GM12865 (cell line): ENCODE measurements at places on chromosomes 16 and 17.
A peak's percentile ranks its signal among the peaks of the same experiment; 100 is the strongest.

GRCh38 chr17:33218698-33219601 is 74.1 kb downstream of the ASIC2 start:
- no peak for DNase-seq

GRCh38 chr16:23016368-23016767 is 132.9 kb downstream of the USP31 start:
- DNase-seq: no peak

GRCh38 chr17:4902540-4902939 is 358 bp downstream of the CHRNE start:
- no peak for DNase-seq

- peak; percentile 70 for DNase-seq
Observed at GRCh38 chr17:49694847-49695697, 12.7 kb downstream of the SLC35B1 start.

DNA sequence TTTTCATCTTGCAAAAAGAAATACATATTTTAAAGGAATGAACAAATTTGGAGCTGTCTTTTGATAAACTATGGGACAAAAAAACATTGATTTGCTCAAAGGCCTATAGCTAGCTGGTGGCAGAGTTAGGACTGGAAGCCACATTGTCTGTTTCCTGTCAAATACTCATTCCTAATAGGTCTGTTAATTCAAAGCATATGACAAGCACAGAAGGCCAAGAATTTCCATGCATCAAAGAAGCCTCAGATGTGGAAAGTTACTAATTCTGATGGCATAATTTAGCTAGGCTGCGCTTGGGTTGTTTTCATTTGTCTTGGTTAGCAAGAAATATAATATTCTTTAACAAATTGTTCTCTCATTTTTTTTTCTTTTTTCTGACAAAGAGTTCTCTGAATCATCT is 98.0 kb downstream of the CDK5R1 start:
- no peak for DNase-seq

- DNase-seq: no peak
Observed at GRCh38 chr17:80946449-80946848, 45.2 kb upstream of the CHMP6 start.

DNA sequence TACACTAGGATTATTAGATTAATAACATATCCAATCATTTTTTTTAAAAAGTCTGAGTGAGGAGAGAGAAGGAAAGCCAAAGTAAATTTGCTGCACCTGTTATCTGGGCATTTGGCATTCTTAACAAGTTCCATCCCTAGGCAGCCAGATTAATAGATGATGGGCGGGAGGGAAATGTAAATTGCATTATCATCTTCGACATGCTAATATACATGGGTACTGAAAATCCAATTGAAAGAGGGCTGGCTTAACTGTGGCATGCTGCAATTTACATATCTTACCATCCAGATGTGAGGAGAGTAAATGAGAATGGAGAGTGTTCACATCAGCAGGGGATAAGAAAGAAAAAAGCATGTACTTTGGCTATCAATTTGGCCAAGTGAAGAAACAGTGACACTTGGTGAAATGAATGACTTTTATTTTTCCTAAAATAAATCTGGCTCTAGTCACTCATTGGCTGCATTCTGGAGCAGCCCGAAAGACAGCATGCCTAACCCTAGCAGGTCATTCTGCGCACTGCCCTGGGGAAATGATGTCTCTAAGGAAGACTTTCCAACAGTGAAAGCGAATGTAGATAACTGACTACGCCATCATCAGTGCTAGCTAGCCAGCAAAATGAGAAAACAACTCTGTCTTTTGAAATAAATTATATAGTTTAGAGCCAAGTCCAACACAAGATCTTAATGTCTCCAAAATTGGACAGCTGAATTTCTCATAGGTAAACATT is 57.9 kb downstream of the HYDIN start:
- DNase-seq: no peak

DNA sequence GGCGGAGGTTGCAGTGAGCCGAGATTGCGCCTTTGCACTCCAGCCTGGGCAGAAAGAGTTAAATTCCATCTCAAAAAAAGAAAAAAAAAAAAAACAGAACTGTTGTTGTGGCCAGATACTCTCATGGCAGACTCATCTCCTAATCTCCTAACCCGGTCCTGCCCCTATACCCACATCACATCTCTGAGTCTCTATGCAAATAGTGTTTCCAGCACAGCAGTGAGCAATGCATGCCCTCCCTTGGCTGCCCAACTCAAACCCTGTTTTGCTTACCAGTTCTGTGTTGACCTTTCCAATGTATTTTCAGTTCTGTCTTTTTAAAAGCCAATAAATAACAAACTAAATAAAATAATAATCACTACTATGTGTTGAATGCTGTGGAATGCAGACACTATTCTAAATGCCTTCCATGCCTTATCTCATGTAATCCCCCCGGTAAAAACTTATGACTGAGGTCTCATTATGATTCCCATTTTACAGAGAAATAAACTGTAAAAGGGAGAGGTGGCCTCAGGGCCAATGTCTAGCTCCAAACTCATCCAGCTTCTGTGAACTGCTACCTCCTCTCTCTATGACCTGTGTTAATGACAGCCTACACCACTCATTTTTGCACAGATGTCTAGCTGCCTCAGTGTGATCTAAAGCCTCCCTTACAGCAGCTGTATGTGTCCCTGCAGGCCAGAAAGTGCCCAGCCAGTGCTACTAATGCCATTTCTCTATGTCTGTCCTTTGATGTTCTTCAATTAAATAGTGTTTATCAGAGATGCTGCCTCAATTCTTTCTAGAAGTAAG is 289.8 kb downstream of the HS3ST3B1 start:
- no peak for DNase-seq

- no peak for DNase-seq
Observed at GRCh38 chr16:67935101-67935401, 1.6 kb downstream of the PSMB10 start.

GRCh38 chr17:46795379-46795952 is 23.0 kb downstream of the WNT3 start:
- DNase-seq: no peak

GRCh38 chr16:1424028-1424427 is 3.5 kb upstream of the UQCC4 start:
- no peak for DNase-seq

- no peak for DNase-seq
Observed at GRCh38 chr17:44842748-44843147, 4.9 kb upstream of the HIGD1B start.

- DNase-seq: no peak
Observed at GRCh38 chr17:17200311-17200710, 5.8 kb downstream of the PLD6 start.

GRCh38 chr16:14069818-14070217 is 1.3 kb upstream of the MRTFB start:
- DNase-seq: no peak

DNA sequence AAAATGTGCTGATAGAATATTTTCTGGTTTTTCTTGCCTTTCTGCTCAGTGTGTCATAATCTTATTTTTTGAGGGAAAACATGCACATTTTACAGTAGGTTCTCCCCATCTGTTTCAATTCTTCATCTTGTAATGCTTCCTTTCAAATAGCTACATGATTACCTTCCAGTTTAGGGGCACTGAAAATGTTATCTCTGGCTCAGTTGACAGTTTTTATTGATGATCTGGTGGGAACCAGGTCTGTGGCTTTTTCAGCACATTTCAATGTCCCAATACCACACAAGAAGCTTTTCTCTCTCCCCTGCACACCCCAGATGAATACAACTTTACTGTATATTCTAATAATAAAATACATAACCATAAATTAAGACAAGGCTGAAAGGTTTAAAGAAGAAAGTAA is 36.5 kb downstream of the FTO start:
- DNase-seq: no peak

DNA sequence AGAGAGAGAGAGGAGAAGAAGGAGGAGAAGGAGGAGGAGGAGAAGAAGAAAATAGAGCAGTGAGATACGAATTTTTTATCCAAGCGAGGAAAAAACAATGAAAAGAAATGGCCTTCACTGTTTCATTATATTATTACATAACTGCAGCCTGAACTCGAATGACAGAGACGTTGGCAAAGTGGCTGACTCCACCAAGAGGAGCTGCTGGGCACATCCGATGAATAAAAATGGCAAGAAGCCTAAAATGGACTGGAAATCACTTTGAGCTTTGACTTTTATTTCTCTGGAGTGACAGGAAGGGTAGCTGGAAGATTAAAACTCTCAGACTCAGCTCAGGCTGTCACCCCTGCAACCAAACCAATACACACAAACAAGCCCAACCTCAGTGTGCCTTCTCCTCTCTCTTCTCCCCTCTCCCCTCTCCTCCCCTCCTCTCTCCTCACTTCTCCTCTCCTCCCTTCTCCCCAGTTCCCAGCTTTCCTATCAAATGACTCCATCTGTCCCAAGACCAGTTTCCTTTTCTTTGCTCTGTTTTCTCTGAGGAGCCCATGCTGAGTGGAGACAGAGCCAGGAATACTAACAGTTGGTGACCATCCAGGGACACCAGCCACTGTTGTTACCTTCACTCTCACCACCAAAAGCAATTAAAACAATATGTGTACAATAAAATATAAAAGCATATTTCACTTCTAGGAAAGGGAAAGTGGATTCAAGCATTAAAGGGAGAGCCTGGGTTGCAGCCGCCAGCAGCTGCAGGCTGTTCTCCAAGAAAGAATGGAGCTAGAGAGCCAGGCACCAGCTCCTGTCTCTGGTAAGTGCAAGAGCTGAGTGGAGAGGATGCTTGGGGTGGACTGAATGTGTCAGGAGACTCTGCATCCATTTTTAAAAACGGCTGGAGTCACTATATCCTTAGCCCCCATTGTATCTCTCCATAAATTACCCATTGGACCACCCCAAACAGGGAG is 51.2 kb downstream of the SOX9 start:
- DNase-seq: no peak

DNA sequence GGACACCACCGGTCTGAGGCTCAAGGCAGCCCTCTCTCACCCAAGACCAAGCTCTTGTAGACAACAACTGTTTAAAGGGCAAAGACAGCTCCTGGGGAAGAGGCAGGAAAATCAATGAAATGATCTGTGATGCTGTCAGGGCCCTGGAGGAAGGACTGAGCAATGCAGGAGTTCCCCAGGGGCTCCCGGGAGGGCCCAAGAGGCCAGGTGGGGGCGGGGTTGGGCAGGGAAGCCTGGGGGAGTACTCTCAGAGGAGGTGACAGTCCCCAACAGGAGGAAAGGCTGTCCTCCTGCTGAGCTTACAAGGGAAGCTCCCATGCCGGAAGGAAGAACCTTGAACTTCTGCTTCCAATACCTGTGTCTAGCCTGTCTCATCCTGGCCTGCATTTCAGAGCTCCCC is 8.3 kb upstream of the NOS2 start:
- DNase-seq: peak; percentile 70

- no peak for DNase-seq
Observed at GRCh38 chr17:41939044-41939692, 8.8 kb downstream of the ODAD4 start.

- peak; percentile 83 for DNase-seq
Observed at GRCh38 chr17:42678951-42679491, 2.2 kb upstream of the PLEKHH3 start.

- DNase-seq: no peak
Observed at GRCh38 chr16:51343411-51343810, 192.3 kb upstream of the SALL1 start.

- DNase-seq: no peak
Observed at GRCh38 chr16:22425847-22426246, 51.4 kb upstream of the CDR2 start.

DNA sequence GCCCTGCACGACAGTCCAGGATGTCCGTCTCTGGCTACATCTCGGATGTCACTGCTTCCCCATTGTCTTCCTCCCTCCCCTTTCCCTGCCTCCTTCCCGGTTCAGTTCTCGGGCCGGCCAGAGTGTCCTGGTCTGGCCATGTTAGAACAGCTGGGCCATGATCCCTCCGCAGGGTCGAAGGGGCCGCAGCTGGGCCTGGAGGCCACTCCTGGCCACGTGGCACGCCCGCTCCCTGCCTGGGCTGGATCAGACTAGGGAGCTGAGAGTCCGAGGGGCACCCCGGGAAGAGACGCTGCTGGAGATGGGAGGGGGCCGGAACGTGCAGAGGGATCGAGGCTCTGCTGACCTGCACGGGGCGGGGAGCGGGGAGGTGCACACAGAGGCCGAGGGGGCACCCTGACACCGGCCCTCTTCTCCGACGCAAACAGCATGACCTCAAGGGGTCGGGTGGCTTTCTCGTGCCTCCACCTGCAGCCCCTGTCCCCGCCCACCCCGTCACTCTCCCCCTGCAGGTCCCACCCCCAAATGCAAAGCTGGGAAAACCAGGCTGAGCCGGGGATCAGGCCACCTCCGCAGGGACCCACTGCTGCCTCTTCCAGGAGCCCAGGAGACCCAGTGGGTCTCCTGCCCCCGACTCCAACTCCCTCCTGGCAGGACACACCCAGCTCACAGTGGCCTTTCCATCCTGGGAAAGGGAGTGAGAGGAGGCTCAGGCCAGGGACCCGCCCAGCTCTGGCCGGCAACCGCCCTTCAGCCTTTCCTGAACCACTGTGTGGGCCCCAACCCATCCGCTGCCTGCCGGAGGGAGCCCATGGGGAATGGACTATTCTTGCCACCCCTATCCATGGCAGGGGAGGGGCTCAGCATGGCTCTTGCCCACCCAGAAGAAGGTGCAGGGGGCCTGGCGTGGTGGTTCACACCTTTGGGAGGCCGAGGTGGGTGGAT is 38.5 kb downstream of the CTU2 start:
- DNase-seq: no peak

DNA sequence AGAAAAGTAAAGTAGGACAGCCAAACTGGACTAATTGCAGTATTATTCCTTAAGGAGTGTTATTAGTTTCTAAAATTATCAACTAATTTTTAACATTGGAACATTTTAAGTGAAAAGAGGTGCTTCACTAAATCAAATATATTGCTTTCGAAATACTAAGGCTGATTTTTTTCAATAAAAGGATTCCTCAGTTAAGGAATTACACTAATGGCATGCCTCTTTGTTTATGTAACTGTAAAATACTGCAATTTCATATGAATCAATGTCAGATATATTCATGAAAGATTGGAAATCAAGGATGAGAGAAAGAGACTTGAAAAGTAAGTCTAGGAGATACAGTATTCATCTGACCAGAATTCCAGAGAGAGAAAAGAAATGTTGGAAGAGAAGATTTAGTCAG is 129.8 kb downstream of the TANC2 start:
- no peak for DNase-seq

GRCh38 chr16:57764341-57765159 is 29.0 kb downstream of the KATNB1 start:
- peak; percentile 69 for DNase-seq

GRCh38 chr16:82175627-82176026 is 5.6 kb upstream of the MPHOSPH6 start:
- no peak for DNase-seq

GRCh38 chr17:60388742-60389141 is 3.2 kb downstream of the USP32 start:
- DNase-seq: no peak
